ENCODE measurements at places on chromosomes 5 and 9.

DNA sequence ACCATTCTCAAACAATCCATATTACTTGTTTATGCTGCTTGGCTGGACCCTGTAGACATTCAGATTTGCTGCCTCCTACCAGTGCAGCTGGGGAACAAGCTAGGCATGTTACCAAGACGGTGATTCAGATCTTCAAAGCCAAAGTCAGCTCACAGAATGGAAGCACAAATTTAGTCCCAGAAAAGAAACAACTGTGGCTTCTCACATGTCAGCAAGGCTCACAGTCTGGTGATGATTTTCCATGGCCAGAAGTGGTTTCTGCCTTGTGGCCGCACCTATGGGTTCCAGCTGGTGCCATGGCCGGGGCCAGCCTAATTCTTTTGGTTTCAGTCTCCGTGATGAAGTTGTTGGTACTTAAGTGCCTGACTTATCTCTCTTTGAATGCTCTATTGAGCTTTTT is 182.2 kb downstream of the TMC1 start:
- no peak for DNase-seq

DNA sequence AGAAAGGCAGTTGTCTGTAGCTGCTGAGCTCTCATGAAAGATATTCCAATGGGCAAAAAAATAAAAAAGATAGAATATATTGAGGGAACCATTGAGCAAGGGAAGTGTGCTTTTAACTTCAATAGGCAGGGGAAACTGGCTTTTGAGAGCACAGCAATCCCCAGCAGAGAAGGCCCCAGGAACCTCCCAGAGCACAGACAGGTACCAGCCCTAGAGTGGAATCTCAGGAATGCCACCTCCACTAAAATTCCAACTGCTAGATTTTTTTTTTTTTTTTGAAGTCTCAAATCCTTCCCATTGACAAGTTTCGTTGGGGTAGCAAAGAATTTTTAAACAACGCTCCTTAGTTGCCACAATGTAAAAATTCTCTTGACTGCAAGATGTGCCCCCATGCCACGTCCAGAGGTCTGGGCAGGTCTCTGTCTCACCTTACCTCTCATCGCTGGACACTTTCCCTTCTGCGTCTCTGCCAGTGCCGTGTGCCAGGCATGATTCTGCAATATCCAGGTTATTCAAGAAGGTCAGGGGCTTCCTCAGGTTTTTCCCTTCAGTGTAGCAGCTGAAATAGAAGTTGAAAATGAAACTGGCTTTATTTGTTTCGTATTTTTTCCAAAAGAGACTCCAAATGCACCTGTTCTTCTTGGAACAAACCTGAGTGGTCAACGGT is 64.2 kb upstream of the IRX1 start:
- DNase-seq = no peak

DNA sequence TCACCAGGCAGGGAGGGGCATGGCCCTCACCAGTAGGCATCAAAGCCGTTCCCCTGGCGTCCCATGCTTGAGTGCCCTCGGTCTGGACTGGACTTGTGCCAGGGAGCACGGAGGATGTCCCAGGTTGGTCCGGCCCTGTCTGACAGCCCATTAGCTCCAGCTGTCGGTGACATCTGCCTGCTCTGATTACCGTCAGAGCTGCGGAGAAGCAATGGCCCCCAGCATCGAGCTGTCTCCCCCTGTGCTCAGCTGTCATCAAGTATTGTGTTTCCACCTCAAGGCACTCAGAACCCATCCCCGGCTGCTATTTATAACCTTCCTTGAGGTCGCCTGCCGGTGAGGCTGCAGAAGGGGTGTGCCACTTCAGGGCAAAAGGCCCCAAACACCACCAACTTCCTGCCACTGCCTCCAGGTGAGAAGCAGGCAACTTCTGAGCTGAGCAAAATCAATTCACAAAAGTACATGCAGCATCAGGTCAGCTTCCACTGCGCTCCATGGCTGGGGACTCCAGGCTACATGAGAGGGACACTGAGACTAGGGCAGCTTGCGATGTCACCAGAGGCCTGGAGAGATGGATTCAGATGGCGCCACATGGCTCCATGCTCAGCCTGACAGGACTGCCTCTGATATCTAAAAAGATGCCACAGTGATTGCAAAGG is 142.7 kb downstream of the C5orf15 start:
- no peak for DNase-seq

GRCh38 chr9:112719241-112719691 is 1.3 kb upstream of the INIP start:
- DNase-seq = no peak

GRCh38 chr9:105690742-105691141 is 3.6 kb upstream of the TMEM38B start:
- DNase-seq = no peak

GRCh38 chr5:92674321-92674720 is 906.7 kb downstream of the NR2F1-AS1 start:
- DNase-seq = no peak

- DNase-seq = no peak
Observed at GRCh38 chr5:77394064-77394715, 97.9 kb downstream of the WDR41 start.

GRCh38 chr5:32572778-32573480 is 12.4 kb upstream of the SUB1 start:
- DNase-seq = no peak

- peak; percentile 64 for DNase-seq
Observed at GRCh38 chr5:160959804-160960203, 107.8 kb upstream of the ATP10B start.
